Activated T-cell treated with anti-CD3 and anti-CD28 coated beads, Interleukin-2, amount 50 U/mL, for 72 hours (primary cell): ENCODE measurements at places on chromosomes 1 and 21. TPM values are rescaled to one million over a fixed set of nuclear protein-coding genes. Genes with fewer than 3 reads are reported as not detected.

GRCh38 chr1:75922698-75923097, 9.5 kb downstream of the ASB17 start:
- no peaks in the 10 kb centered on the region for H3K36me3 ChIP-seq
- no peak overlapping the region for H3K4me3 ChIP-seq
- no peak for DNase-seq
- peaks cover 4% of the 10 kb centered on the region for H3K27me3 ChIP-seq
- H3K4me1 ChIP-seq = no peaks in the 10 kb centered on the region

DNA sequence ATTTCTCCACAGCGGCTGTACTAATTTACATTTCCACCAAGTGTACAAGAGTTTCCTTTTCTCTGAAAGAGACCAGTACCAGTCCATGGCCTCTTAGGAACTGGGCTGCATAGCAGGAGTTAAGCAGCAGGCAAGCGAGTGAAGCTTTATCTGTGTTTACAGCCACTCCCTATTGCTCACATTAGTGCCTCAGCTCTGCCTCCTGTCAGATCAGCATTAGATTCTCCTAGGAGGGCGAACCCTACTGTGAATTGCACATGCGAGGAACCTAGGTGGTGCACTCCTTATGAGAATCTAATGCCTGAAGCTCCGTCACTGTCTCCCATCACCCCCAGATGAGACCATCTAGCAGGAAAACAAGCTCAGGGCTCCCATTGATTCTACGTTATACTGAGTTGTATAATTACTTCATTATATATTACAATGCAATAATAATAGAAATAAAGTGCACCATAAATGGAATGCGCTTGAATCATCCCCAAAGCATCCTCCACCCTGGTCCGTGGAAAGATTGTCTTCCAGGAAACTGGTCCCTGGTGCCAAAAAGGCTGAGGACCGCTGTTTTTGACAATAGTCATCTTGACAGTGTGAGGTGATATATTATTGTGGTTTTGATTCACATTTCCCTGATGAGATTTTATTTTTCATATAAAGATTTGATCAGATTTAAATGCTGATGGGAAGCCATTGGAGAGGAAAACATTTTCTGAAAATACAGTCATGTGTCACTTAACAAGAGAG, 45.5 kb upstream of the MRPS6 start:
- H3K4me3 ChIP-seq = no peak overlapping the region
- H3K27ac ChIP-seq = no peak overlapping the region
- H3K27me3 ChIP-seq = no peaks in the 10 kb centered on the region
- DNase-seq = no peak
- H3K36me3 ChIP-seq = peaks cover 3% of the 10 kb centered on the region

GRCh38 chr1:156439036-156439776, 61.4 kb downstream of the MEF2D start:
- DNase-seq = no peak
- H3K4me1 ChIP-seq = peaks cover 40% of the 10 kb centered on the region

Gene ADAMTS5
- not detected for total RNA-seq
